Bone marrow (tissue), 2 donors: ENCODE measurements at places on chromosomes 3 and 15.

DNA sequence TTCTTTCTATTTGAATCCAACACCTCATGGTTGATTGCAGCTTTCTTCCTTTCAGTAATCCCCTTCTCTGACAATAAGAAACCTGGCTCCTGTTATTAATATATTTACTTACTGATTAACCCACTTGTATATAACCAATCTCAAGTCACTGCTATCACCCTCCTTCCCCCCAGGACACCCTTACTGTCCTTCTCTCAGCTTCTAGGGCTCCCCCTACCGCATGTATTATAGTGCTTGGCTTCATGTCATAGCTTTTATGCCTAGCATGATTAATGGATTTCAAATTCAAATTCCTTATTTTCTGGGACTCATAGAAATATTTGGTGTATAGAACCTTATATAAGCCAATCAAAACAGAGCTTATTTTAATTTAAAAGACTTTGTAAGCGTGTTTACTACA, 75.7 kb upstream of the BNIP2 start:
- no peak for DNase-seq

GRCh38 chr3:33883538-33883950, 85.1 kb downstream of the PDCD6IP start:
- DNase-seq: peak; percentile 36

GRCh38 chr15:41423979-41424659, 7.2 kb downstream of the RTF1 start:
- DNase-seq: no peak

DNA sequence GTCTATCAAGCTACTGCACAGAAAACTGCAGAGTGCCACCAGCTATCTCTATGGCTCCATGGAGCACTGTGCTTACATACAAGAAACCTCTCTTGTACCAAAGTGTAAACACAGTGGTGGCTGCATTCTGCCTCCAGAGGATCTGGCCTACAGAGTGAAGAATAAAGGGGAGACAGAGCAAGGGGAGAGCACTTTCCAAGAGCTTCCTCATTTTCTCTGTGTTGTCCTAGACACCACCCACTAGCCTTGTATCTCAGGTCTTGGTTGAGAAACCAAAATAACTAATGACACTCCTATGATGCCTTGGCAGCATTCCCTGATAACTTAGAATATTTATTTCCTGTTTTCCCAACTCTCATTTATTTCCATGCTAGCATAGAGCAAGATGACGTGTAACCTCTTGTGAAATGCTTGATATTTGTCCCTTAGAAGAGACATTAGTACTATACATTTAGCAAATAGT, 56.9 kb upstream of the PHLDB2 start:
- no peak for DNase-seq

DNA sequence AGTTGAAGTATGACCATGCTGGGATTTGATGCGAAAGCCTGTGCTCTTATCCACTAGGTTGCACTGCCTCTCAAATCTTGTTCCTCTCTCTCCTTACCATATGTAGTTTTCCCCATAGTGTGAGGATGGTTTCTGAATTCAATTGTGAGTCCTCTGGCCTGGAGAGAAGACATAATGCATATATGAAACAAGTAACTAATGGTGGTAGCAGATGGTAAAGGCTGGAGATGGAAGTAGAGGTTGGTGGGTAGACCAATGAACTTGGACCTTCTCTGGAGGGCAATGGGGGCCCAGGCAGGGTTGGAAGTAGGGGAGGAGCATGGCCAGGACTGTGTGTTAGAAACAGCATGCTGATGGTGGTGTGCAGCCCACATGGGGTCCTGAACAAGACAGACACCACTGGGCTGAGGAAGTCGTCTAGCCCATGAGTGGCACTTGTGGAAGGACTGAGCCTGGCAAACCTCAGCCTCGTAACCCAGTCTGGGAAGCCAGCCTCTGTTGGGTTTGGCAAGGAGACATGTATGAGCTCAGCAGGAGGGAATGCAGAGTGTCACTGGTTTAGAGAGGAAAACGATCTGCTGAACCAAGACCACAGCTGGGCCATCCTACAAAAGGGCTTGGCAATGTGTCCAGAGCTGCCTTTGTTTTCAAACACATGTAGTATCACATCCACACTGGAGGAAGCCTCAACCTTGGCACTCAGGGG, 18.5 kb upstream of the LMCD1 start:
- no peak for DNase-seq

DNA sequence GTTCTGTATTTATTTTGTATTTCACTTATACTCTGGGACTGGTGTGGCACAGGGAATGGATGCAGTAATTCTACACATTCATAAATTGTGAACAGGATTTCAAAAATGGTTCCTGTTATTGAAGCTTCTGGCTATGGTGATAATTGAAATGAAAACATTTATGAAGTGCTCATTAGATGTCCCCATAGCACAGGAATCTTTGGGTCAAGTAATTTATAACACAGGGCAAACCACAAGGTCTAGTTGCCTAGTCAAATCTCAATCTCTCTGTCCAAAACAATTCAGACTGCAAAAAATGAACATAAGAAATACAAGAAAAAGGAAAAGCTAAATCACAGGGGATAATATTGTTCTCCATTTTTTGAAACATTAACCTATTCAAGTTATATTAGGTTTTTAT, 117.5 kb upstream of the PTPRG start:
- DNase-seq: no peak

GRCh38 chr3:174863488-174863887, 4.4 kb downstream of the NAALADL2 start:
- no peak for DNase-seq
